ENCODE measurements at places on chromosomes 7 and 10.

DNA sequence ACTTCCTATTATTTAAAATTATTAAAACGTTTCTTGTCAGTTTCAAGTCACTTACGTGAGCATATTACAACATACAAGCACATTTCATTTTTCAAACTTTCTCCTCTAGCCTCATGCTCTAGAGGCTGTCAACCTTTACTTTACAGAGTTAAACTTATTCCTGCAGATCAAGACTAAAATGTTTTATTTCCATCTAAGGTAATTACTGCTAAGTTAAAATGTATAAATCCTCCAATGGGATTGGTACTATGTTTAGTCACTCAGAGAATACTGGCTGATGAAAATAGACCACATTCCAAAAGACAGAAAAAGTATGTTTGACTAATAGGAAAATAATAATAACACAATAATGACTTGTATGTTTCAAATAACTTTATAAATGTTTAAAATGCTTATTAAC, 8.4 kb upstream of the TRDMT1 start:
- DNase-seq = no peak

GRCh38 chr7:17690030-17690429, 250.3 kb downstream of the SNX13 start:
- DNase-seq = peak; percentile 15

DNA sequence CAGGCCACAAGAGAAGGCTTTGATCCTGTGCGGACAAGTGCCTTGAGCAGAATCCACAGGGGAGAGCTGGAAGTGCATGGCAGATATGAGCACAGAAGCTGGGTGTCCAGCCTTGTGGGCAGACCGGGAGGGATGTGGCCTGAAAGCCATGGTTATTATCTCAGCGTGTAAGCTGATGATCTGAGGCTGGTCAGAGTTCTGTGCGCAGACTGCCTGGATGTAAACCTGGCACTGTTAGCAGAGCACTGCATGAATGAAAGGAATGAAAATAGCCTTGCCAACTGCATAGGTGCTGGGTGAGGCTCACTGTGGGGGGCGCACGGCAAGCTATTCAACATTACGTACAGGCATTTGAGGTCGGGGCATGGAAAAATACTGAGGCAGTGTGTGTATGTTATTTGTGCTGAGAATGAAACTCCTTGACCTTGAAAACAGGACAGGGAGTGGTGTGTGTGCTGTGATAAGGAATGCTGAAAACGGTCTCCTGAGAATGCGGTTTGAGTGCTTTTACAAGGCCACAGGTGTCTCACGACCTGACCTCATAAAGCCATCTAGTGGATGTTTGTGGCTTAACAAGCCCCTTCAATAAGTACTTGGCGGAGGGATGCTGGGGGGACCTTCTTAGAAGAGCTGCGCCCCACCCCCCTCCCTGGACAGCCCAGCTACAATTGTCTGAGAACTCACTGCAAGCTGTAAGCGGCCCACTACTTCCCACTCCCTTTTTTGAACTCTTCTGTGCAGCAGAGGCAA, 18.7 kb downstream of the AKR1C1 start:
- DNase-seq = peak; percentile 22

GRCh38 chr10:99733366-99733765, 1.3 kb downstream of the CUTC start:
- DNase-seq = no peak

GRCh38 chr7:2953588-2954407, 89.9 kb downstream of the CARD11 start:
- DNase-seq = no peak

- no peak for DNase-seq
Measured at GRCh38 chr7:90938371-90938770, 325.9 kb upstream of the FZD1 start.

GRCh38 chr7:30630986-30631385, 36.3 kb downstream of the GARS1 start:
- no peak for DNase-seq

DNA sequence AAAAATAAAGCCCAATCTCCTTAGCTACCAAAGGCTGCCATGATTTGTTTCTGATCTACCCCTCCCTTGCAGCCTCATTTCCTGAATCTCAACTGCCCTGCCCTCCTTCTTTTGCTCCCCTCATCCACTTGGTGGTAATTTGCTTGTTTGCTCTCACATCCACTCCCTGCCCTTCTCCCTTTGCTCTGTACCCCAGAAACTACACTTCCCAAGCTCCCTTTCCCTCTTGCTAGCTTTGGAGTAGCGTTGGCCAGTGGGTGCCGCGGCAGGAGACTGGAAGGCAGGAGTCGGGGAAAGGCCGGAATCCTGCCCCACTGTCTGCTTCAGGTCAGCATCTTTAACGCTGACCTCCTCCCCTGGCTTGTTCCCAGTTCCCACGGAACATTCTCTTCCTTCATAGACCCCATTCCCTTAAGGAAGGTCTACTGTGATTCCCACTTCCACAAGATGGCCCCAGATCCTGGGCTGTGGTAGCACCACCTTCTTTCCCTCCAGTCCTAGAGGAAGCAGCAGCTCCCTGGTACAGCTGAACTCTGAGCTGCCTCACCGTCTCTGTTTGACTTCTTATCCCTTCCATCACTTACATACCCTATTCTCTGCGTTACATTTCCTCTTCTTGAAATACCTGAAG, 79.1 kb downstream of the PIK3CG start:
- no peak for DNase-seq

- no peak for DNase-seq
Measured at GRCh38 chr7:69651101-69651590, 52.9 kb downstream of the AUTS2 start.

DNA sequence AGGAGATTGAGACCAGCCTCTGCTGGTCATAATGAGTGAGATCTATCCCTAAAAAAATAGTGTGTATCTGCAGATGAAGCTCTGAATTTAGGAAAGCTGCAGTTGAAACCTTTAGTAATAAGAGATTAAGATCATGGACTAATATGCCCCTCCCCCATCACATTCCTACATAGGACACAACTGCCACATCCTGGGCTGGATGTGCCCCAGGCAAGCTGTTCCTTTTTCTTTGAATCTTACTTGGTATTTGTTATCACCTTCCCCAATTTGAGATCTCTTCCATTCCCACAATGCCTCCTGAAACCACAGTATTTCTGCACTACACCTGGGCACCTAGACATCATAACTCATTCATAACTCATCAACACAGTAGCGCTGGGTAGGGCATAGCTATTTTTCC, 74.1 kb downstream of the DOCK1 start:
- no peak for DNase-seq

DNA sequence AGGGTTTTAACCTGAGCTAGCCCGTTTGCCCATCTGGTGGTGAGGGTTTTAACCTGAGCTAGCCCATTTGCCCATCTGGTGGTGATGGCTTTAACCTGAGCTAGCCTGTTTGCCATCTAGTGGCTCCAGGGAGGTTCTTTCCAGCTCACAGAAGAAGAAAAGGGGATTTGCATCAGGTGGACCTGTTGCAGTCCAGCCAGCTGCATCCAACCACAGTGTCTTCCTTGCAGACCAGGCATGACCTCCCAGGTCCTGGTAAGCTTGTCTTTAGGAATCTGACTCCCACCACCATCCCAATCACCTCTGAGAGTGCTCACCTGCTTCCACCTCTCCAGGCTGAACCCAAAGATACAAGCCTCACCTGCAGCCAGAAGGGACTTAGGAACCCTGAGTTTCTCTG, 62.4 kb upstream of the EMX2 start:
- no peak for DNase-seq

GRCh38 chr7:19114551-19114855, 2.9 kb downstream of the TWIST1 start:
- no peak for DNase-seq

DNA sequence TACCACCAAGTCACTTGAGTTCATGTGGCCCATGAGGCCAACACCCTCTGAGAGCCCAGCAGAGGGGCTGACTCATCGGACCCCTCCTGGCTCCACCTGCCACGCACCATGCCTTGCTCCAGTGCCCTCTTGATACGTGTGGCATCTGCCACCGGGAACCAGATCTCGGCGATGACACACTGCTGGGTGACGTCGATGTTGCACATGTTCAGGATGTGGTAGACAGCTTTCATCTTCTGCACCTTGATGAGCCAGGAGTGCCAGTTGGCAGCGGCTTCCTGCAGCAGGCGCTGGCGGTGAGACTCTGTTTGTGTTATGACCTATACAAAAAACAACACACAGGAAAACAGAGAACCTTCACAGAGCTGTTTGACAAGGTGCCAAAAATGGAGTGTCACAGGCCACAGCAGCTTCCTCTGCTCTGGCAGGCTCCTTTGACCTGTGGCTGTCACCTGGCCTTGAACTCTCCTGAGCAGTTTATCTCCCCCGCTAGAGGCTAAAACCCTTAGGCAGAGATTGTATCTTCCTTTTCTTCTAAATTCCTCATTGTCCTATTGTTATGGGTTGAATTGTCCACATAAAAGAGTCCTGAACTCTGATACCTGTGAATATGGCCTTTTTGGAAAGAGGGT, 45.2 kb upstream of the TMEM213 start:
- no peak for DNase-seq

DNA sequence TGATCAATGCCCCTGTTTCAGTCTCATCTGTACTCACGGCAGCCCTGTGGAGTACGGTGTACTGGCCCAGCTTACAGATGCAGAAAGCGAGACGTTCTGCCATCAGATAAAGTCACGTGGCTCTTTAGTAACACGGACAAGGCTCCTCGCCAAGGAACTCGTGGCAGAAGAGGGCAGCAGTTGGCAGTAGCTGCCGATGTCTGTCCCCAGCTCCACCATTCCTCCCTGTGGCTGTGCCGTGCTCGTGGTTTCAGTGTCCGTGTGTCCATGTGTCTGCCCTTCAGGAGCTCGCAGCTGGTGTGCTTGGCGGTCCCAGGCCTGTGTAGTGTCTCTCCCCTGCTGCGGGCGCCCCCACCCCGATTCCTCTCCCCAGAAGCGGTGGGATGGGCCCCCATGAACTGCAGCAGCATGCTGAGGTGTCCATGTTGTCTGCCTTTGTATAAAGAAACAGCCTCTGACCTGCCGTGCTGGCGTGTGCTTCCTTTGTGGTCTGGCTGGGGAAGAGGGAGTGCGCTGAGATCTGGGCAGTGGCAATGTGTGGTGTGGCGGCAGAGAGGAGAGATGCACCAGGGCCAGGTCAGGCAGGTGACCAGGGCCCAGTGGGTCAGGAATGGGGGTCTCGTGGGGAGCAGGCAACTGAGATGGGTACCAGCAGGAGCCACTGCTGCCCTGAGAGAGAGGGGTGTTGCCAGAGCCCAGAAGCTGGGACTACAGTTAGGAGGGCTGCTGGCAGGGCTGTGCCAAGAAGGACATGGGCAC, 9.8 kb downstream of the RHBDD2 start:
- DNase-seq = no peak

DNA sequence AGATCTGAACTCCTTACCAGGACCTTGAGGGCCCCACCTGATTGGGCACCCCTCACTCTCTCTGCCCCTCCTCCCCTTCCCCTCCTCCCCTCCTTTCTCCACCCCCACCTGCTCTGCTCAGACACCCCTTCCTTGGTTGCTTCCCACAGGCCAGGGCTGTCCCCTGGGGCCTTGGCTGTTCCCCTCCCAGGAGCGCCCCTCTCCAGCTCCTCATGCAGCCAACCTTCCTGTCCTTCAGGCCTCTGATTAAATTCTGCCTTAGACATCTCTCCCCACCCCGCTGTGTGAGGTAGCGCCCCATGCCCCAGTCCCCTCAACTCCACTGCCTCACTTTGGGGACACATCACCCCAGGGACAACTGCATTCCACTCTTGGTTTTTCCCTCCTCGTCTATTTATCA, 32.4 kb downstream of the HTRA1 start:
- DNase-seq = no peak

- DNase-seq = no peak
Measured at GRCh38 chr10:79298403-79299244, 48.6 kb upstream of the PPIF start.

DNA sequence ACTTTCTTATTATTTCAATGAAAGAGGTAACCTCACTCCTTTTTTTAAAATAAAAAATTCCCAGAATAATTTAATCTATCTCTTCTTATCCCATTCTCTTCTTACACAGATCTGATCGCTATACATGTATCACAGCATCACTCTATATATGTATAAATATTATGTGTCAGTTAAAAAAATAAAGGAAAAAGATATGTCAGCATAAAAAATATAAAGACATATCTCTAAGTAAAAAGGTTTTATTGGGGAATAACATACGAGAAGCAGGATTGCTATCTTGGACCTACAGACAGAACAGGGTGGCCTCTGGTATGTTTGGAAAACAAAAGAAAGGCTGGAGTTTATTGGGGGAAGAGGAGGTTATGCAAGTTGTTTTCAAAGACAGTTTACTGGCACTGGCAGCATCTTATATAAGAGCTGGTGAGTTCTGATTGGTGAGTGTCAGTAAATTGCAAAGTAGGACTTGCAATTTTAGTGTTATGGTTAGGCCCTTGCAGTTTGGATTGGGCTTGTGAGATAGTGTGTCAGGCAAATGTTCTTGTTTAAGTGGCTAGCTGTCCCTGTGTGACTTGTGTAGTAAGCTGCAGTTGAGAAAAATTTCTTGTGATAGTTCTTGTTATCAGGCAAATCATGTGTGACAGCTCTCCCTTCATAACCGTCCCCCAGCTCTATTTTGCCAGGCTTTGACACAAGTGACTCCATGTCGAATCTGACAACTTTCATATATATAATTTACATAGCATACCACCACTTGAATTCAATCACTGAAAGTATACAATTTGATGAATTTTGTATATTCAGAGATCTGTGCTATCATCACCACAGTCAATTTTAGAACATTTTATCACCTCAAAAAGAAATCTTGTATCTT, 118.2 kb downstream of the HBP1 start:
- no peak for DNase-seq

GRCh38 chr7:46229409-46229808, 308.3 kb upstream of the IGFBP3 start:
- no peak for DNase-seq

GRCh38 chr7:115363916-115364315, 442.0 kb downstream of the MDFIC start:
- DNase-seq = no peak

GRCh38 chr10:61329854-61330253, 123.3 kb downstream of the TMEM26 start:
- no peak for DNase-seq

GRCh38 chr10:48508791-48509772, 95.8 kb downstream of the ARHGAP22 start:
- no peak for DNase-seq

DNA sequence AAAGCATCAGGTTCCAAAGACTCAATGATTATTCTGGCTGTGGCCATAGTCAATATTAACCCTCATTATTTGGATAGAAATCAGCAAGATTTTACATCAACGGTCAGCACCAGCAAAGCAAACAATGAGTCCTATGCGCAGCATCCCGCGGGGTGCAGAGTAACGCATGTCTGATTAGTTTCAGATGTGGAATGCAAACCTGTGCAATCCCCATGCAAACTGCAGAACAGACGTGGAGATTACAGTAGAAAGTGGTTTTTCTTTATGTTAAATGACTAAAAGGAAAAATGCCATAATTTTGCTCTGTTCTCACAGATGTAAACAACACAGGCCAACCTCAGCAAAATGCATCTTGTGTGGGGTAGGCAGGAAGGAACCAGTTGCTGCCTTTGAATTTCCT, 258.1 kb upstream of the GRB10 start:
- DNase-seq = no peak

GRCh38 chr7:86262781-86263180, 380.9 kb upstream of the GRM3 start:
- DNase-seq = no peak

All from CMK (cell line).